ENCODE measurements at places on chromosomes 12 and 14.

DNA sequence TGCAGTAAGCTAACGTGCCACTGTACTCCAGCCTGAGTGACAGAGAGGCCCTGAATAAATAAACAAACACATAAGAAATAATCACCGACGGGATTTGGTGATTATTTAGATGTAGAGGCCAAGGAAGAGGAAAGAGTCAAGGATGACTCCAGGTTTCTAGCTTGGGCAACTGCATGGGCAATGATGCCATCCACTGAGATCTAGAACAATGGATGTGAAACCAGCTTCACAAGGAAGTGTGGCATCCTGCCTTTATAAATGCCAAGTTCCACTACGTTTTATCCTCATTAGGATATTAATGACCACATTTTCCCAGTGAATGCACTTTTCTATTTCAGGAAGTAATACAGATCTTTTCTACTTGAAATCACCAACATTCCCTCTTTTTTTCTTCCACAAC, 10.9 kb upstream of the PTGER2 start:
- no peak overlapping the region for H3K27ac ChIP-seq
- DNase-seq = no peak
- no peak overlapping the region for H3K4me3 ChIP-seq
- H3K36me3 ChIP-seq = no peaks in the 10 kb centered on the region
- no peaks in the 10 kb centered on the region for H3K27me3 ChIP-seq
- peaks cover 17% of the 10 kb centered on the region for H3K4me1 ChIP-seq

GRCh38 chr14:95700221-95700976, 13.5 kb downstream of the TCL1A start:
- no peak overlapping the region for H3K27ac ChIP-seq
- H3K36me3 ChIP-seq = no peaks in the 10 kb centered on the region
- no peak for DNase-seq
- no peak overlapping the region for H3K4me3 ChIP-seq
- H3K27me3 ChIP-seq = peaks cover 24% of the 10 kb centered on the region

- no peaks in the 10 kb centered on the region for H3K36me3 ChIP-seq
- no peak overlapping the region for H3K27ac ChIP-seq
- peaks cover 20% of the 10 kb centered on the region for H3K4me1 ChIP-seq
- no peak overlapping the region for H3K4me3 ChIP-seq
- H3K27me3 ChIP-seq = peaks cover 3% of the 10 kb centered on the region
These were observed 39.1 kb downstream of the IQSEC3 start for GRCh38 chr12:105696-106095.

GRCh38 chr14:87691042-87691881, 301.7 kb downstream of the GALC start:
- H3K27me3 ChIP-seq = peaks cover 4% of the 10 kb centered on the region
- no peak for DNase-seq
- no peak overlapping the region for H3K27ac ChIP-seq
- no peaks in the 10 kb centered on the region for H3K4me1 ChIP-seq

- no peaks in the 10 kb centered on the region for H3K27me3 ChIP-seq
- no peak for DNase-seq
- no peaks in the 10 kb centered on the region for H3K36me3 ChIP-seq
- H3K27ac ChIP-seq = no peak overlapping the region
- no peaks in the 10 kb centered on the region for H3K4me1 ChIP-seq
- no peak overlapping the region for H3K4me3 ChIP-seq
These were observed 51.5 kb upstream of the RASSF3 start for GRCh38 chr12:64558754-64559153.

DNA sequence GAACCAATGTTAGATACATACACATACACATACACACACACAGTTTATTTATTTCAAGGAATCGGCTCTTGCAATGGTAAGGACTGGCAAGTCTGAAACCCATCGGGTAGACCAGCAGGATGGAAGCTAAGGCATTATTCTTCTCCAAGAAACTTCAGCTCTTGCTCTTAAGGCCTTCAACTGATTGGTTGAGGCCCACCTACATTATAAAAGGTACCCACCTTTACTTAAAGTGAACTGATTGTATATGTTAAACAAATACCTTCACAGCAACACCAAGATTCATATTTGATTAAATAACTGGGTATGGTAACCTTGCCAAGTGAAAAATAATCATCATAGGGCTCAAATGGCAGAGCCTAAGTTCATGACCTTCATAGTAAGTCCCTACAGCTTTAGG, 695.5 kb downstream of the BCL11B start:
- H3K27ac ChIP-seq = no peak overlapping the region
- H3K4me1 ChIP-seq = no peaks in the 10 kb centered on the region
- no peak overlapping the region for H3K4me3 ChIP-seq

GRCh38 chr14:75427126-75427481, 718 bp upstream of the JDP2 start:
- H3K27me3 ChIP-seq = peaks cover 15% of the 10 kb centered on the region
- peaks cover 20% of the 10 kb centered on the region for H3K4me1 ChIP-seq
- no peak overlapping the region for H3K27ac ChIP-seq
- H3K4me3 ChIP-seq = peak overlapping the region; percentile 58

- H3K4me1 ChIP-seq = no peaks in the 10 kb centered on the region
- H3K4me3 ChIP-seq = no peak overlapping the region
- DNase-seq = no peak
- no peaks in the 10 kb centered on the region for H3K36me3 ChIP-seq
These were observed 299.3 kb downstream of the TMEM132D start for GRCh38 chr12:129604506-129604905.

DNA sequence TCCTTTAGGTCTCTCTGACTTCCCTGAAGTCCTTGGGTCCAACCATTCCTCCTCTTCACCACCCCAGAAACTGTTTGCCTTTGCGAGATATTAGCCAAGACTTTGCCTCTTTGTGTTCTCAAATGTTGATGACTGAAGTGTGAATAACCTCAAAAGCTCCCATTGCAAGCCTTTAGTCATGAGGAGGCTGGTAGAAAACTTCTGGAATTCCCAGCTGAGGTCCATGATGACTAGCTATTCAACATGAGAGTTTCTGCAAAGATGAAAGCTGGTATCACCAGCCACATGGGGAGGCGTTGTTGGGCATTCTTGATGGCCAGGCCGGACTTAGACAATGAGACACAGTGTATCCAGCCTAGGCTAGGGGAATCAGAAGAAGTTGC, 111.7 kb downstream of the TBX5 start:
- no peaks in the 10 kb centered on the region for H3K4me1 ChIP-seq
- H3K36me3 ChIP-seq = no peaks in the 10 kb centered on the region
- no peak overlapping the region for H3K4me3 ChIP-seq
- DNase-seq = no peak
- no peak overlapping the region for H3K27ac ChIP-seq
- no peaks in the 10 kb centered on the region for H3K27me3 ChIP-seq

DNA sequence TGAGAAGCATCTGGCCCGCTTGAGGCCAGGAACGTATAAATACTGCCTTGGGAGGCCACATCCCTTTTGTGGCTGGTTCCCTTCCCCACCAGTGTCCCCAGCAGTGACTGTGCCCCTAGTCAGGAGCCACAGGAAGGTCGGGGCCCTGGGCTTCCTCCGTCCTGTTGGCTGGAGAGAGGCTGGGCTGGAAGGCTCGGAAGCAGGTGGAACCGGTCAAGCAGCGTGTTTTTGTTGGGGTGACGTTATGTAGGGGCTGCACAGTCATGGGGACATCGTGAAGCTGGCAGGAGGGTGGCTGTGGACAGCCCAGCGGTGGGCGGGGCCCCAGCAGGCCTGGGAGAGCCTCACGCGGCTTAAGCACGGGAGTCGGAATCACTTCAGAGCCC, 10.1 kb downstream of the XRCC3 start:
- no peaks in the 10 kb centered on the region for H3K4me1 ChIP-seq
- no peaks in the 10 kb centered on the region for H3K27me3 ChIP-seq
- no peak for DNase-seq

GRCh38 chr14:104972301-104973134, 5.7 kb downstream of the AHNAK2 start:
- DNase-seq = no peak
- H3K27me3 ChIP-seq = peaks cover 23% of the 10 kb centered on the region
- H3K27ac ChIP-seq = no peak overlapping the region

DNA sequence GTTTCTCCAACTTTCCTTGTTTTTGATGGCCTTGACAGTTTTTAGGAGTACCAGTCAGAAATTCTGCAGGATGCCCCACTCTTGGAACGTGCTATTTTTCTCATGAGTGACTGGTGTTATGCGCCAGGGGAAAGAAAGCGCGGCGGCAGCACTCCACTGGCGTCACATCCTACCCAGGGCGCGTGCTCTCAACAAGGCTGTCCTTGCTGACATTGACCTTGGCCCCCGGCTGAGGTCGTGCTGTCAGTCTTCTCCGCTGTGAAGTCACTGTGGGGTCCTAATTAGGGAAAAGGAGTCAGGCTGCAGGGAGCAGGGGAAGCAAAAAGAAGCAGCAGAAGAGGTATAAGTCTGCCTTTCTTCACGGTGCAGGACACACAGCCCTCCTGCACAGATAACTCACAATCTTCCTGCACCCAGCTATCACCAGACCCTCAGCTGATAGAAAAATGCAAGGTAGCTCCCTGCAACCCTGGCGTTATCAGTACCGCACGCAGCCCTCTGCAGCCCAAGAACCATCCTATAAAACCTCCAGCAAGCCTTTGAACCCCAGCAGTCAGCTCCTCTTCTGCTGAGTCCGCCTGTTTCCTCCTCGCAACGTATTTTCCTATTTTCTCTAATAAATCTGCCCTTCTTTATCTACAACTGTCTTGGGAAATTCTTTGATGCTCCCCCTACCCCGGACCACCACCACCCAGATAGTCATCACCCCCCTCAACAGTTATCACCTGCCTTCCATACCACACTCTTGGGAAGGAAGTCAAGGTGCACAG, 48.0 kb upstream of the C14orf180 start:
- no peak overlapping the region for H3K4me3 ChIP-seq
- DNase-seq = no peak
- peaks cover 5% of the 10 kb centered on the region for H3K4me1 ChIP-seq
- peaks cover 10% of the 10 kb centered on the region for H3K27me3 ChIP-seq
- H3K27ac ChIP-seq = no peak overlapping the region

GRCh38 chr14:105830171-105830570, 303.8 kb downstream of the TMEM121 start:
- H3K4me1 ChIP-seq = no peaks in the 10 kb centered on the region
- no peak overlapping the region for H3K4me3 ChIP-seq
- H3K36me3 ChIP-seq = no peaks in the 10 kb centered on the region
- H3K27ac ChIP-seq = no peak overlapping the region
- H3K27me3 ChIP-seq = peaks cover 22% of the 10 kb centered on the region

GRCh38 chr14:90677484-90678050, 138.7 kb downstream of the TTC7B start:
- H3K27me3 ChIP-seq = no peaks in the 10 kb centered on the region
- H3K4me3 ChIP-seq = peak overlapping the region; percentile 16
- peaks cover 38% of the 10 kb centered on the region for H3K4me1 ChIP-seq
- H3K36me3 ChIP-seq = no peaks in the 10 kb centered on the region
- peak overlapping the region; percentile 82 for H3K27ac ChIP-seq

- no peak overlapping the region for H3K27ac ChIP-seq
- DNase-seq = no peak
- no peak overlapping the region for H3K4me3 ChIP-seq
- H3K36me3 ChIP-seq = no peaks in the 10 kb centered on the region
These were observed 39.5 kb upstream of the RIN3 start for GRCh38 chr14:92473969-92474535.

DNA sequence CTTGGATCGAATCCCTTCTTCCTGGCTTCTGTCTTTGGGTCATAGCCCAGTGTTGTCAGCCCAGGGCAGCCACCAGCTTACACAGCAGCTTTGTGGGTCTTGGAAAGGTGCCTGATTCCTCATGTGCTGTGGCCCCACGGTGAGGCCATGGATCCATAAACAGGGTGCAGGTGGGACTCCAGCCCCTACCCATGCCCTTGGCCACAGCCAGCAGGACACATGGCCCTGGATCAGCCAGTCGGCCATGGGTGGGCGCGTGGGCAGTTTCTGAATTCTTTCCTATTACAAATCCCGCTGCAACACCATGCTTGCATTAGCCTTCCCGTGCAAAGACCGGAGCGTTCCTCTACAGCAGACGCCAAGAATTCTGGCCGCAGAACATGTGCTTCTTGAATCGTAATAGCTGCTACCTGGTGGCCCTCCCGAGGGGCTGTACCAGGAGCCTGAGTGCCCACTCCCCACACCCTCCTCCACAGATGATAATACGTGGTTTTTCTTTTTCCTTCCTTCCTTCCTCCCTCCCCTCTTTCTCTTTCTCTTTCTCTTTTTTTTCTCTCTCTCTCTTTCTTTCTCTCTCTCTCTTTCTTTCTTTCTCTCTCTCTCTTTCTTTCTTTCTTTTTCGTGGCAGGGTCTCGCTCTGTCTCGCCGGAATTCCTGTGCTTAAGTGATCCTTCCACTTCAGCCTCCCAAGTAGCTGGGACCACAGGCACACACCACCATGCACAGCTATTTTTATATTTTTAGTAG, 2.9 kb upstream of the MMP17 start:
- H3K27me3 ChIP-seq = peaks cover 32% of the 10 kb centered on the region
- no peak overlapping the region for H3K4me3 ChIP-seq
- no peak for DNase-seq
- no peaks in the 10 kb centered on the region for H3K36me3 ChIP-seq
- peaks cover 9% of the 10 kb centered on the region for H3K4me1 ChIP-seq
- no peak overlapping the region for H3K27ac ChIP-seq

- H3K36me3 ChIP-seq = peaks cover 35% of the 10 kb centered on the region
- H3K27ac ChIP-seq = peak overlapping the region; percentile 37
- H3K4me3 ChIP-seq = no peak overlapping the region
- no peaks in the 10 kb centered on the region for H3K27me3 ChIP-seq
- peaks cover 43% of the 10 kb centered on the region for H3K4me1 ChIP-seq
- DNase-seq = peak; percentile 63
These were observed 27.9 kb downstream of the BORCS5 start for GRCh38 chr12:12384571-12385340.

DNA sequence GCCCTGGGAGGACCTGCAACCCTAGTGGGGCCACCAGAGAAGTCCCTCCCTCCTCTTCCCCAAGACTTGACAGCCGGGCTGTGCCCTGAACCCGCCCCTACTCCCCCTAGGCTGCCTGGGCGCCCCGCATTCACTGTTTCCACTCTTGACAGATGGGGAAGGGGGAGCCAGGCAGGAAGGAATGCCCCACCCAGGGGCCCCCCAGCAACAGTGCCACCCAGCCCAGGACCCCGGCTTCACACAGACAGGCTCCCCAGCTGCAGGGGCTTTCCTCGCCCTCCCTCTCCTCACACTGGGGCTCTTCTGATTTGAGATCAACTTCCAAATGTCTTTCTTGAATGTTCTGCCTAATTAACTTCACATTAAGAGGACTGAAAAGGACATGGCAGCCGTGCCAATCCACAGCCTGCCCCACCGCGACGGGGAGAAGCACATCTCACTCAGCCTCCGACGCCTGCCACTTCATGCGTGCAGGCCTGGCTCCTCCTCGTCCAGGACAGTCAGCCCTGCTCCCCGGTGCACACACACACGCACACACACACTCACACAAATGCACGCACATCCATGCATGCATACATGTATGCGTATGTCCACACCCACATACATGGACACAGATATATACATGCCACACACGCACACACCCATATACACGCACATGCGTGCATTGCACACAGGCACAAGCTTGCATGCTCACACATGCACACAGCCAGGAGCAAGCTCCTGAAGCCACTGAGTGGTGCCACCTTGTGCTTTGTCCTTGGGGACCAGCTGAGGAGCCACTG, 19.6 kb upstream of the C14orf180 start:
- no peaks in the 10 kb centered on the region for H3K36me3 ChIP-seq
- H3K4me3 ChIP-seq = no peak overlapping the region
- DNase-seq = no peak
- H3K4me1 ChIP-seq = peaks cover 3% of the 10 kb centered on the region
- peaks cover 6% of the 10 kb centered on the region for H3K27me3 ChIP-seq

- no peak overlapping the region for H3K4me3 ChIP-seq
- H3K36me3 ChIP-seq = no peaks in the 10 kb centered on the region
- no peaks in the 10 kb centered on the region for H3K27me3 ChIP-seq
- no peak for DNase-seq
- H3K27ac ChIP-seq = no peak overlapping the region
These were observed 78.5 kb upstream of the RASSF3 start for GRCh38 chr12:64531665-64532334.

GRCh38 chr14:25246751-25247150, 196.8 kb upstream of the STXBP6 start:
- H3K36me3 ChIP-seq = no peaks in the 10 kb centered on the region
- H3K27ac ChIP-seq = no peak overlapping the region
- DNase-seq = no peak
- H3K27me3 ChIP-seq = peaks cover 9% of the 10 kb centered on the region
- no peak overlapping the region for H3K4me3 ChIP-seq
- no peaks in the 10 kb centered on the region for H3K4me1 ChIP-seq
